ENCODE measurements at places on chromosomes 2 and 18. TPM values are rescaled to one million over a fixed set of nuclear protein-coding genes. Genes with fewer than 3 reads are reported as not detected.

GRCh38 chr2:98869870-98870269, 66.2 kb downstream of the CRACDL start:
- DNase-seq, result no peak

DNA sequence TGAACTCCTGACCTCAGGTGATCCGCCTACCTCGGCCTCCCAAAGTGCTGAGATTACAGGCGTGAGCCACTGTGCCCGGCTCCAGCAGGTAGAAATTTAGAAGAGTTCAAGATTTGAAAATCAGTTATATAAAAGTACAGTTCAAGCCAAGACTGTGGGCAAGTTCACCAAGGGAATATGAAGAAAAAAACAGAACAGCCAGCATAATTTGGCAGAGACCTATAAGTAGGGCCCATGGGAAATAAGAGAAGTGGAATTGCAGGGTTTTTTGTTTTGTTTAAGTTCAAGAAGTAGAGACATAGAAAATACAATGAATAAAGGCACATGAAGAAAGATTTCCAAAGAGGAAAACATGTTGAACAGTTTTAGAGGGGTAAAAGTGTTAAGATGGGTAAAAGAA, 57.9 kb downstream of the BAZ2B start:
- no peak for DNase-seq

- DNase-seq, result no peak
These were observed 75.6 kb upstream of the EPB41L3 start for GRCh38 chr18:5619376-5619775.

KIAA1328 gene
- total RNA-seq, result 13.2 TPM

GRCh38 chr2:54589340-54590215, 133.5 kb downstream of the SPTBN1 start:
- no peak for DNase-seq

DNA sequence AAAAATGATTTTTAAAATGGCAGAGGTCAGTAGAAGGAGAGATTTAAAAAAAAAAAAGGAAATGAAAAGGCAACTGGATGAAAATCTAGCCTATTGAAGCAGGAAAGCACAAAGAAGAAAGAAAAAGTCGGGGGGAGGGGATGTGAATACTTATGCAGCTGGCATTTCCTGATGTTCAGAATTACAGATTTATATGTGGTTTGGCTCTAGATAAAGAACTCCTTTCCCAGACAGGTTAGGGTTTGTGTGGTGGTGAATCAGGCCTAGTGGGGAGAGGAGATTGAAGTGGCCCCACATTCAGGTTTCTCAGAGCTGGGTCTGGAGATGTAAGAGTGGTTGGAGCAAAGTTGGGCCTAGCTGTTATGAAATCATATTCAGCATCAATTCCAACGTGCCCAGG, 394.4 kb downstream of the FIGN start:
- no peak for DNase-seq

METAP1D gene
- total RNA-seq, result 6.5 TPM

AFTPH gene
- total RNA-seq, result 27.8 TPM

GRCh38 chr2:1619556-1619955, 124.8 kb downstream of the PXDN start:
- no peak for DNase-seq

GRCh38 chr2:20194097-20195015, 30.6 kb downstream of the SDC1 start:
- DNase-seq, result no peak

- peak; percentile 58 for DNase-seq
These were observed 9.4 kb upstream of the SIX3 start for GRCh38 chr2:44932079-44932478.

DNA sequence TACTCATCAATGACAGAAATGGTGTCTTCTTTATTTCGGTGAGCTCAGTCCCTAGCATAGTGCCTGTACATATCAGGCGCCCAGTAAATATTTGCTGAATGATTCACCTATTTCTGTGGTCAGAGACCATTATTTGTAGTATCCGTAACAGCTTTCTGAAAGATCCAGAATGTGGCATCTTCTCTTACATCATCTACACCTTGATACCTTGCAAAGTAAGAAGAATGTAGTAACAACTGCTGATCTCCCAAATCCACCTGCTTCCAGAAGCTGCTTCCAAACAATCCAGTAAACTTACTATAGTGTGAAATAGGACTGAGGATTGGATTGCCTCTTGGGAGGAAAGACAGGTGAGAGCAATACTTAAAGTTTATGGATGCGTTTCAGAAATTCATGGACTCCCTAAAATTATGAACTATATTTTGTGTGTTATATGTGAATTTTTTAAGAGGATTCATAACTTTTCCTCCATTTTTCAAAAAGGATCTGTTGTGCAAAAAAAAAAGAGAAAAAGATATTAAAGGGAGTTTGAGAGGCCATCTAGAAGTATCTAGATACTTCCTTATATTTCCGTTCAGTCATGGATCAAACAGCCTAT, 945 bp upstream of the ASXL2 start:
- DNase-seq, result no peak

DNA sequence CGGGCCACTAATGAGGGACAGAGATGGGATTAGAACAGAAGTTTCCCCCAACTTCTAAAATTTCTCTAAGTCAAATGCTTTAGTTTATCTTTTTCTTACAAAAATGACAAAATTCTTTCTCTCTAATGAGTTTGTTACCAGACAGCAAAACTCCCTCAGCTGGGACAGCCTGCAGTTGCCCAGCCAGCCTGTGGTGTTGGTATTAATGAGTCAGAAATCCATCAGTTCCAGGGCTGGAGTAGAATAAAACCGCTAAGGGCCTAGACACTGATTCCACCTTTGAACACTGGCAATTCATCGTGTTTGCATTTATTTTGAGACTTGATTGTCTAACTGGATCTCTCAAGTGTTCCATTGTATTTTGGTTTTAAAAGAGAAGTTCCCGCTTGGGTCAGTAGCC, 38.3 kb upstream of the SMAD2 start:
- DNase-seq, result no peak

PROKR1 gene
- 0.05 TPM for total RNA-seq

TRIM43 gene
- not detected for total RNA-seq

TTN gene
- total RNA-seq, result 6.7 TPM

All from posterior vena cava (tissue), 2 donors.